ENCODE measurements at places on chromosomes 5 and 9. TPM values are rescaled to one million over a fixed set of nuclear protein-coding genes. Genes with fewer than 3 reads are reported as not detected.

GRCh38 chr9:111298731-111299598 lies 31.1 kb downstream of the OR2K2 start:
- peak; percentile 69 for DNase-seq

DNA sequence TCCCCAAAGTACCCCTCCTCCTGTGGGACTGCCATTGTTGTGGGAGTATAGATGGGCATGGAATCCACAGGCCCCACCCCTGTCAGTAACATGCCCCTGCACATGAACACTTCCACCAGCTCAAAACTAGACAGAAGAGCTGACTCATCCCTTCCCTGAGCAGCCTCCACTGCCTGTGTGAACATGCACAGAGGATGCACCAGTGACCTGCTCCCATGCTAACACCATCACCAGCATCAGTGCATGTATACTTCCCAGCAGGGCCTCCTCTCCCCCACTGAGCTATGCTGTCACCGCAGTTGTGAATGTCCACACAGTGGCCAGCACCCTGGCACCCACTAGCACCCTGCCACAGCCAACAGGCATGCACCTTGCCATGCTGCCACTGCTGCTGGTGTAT lies 939.8 kb downstream of the EFNA5 start:
- DNase-seq, result no peak

- DNase-seq, result no peak
Observed at GRCh38 chr9:75152416-75152815, 64.1 kb downstream of the OSTF1 start.

DNA sequence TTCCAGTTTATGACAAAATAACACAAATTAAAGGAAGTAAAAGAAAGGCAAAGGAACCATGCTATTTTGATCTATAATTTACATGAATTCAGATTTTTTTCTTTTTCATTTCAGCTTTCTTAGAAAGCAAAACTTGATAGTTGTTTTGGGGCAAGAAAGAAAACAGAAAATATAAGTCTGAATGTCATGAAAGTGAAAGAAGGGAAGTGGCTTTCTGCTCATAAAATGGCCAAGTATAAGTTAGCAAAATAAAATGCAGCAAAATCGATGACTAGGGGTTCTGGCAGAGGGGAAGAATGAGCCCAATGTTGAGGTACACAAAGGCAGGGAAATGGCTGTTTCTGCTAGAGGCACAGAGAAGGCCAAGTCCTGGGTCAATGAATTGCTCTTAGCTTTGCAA lies 3.0 kb upstream of the IFNW1 start:
- no peak for DNase-seq

Gene PRRC1
- 45.6 TPM for total RNA-seq
